Pancreas (tissue), 10 donors: ENCODE measurements at places on chromosomes 3 and 15. TPM values are rescaled to one million over a fixed set of nuclear protein-coding genes. Genes with fewer than 3 reads are reported as not detected.
A peak's percentile ranks its signal among the peaks of the same experiment; 100 is the strongest.

DNA sequence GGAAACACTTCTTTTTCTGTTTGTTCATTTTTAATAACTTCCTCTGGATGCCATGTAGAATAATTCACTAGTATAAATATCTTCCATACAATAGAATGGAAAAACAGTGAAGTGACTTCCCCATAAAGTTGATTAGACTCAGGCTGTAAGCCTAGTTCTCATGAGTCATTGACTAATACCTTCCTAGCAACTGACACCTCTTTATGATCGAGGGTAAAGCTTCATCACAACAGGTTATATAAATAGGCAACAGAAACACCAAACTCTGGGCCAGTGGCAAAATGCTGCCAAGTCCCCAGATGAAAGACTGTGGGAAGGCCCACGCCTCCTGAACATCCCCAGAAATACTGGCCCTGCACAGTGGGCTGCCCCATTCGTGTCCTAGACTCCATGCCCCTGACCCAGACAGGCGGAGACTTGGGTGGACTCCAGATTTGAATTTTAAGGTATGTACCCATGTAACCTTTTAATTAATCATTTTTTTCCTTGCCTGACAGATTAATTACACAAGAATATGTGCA is 71.3 kb upstream of the TBC1D23 start:
- H3K27me3 ChIP-seq: no peaks in the 10 kb centered on the region
- no peak overlapping the region for H3K4me3 ChIP-seq
- no peak for DNase-seq
- no peak overlapping the region for H3K27ac ChIP-seq
- H3K36me3 ChIP-seq: no peaks in the 10 kb centered on the region

GOLGA8O gene
- polyA plus RNA-seq: 1.7 TPM

- no peaks in the 10 kb centered on the region for H3K36me3 ChIP-seq
- H3K4me3 ChIP-seq: no peak overlapping the region
- DNase-seq: no peak
- H3K4me1 ChIP-seq: no peaks in the 10 kb centered on the region
These were observed 57.8 kb downstream of the DTWD1 start for GRCh38 chr15:49678655-49679054.

DNA sequence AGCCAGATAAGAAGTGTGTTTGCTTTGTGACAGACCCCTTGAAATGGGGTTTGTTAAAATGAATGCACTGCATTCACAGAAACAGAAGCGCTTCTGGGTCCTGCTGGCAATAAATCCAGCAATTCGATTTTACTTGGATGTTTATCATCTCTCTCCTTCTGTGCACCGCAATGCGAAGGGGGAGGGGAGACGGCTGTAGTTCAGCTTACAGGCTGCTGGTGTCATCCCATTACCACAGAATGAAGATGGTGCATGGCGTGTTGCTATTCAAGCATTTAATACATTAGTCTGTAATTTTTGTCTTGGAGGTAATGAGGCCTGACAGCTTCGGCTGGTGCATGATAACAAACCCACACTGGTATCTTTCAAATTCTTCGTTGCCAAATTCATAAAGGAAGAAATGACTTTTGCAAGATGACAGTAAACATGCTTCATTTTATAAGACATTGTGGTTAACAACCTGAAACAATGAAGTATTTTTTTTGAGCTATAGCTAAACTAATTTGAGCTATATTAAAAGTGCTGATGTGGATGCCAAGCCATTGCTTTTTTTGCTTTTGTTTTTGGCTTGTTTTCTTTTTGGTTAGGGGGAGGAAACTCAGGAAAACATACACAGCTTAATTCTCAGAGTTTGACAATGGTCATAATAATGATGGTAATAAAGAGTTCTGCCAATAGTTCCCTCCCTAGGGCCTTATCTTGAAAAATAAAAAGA is 418.3 kb downstream of the OTOL1 start:
- no peaks in the 10 kb centered on the region for H3K27me3 ChIP-seq
- H3K4me1 ChIP-seq: no peaks in the 10 kb centered on the region
- no peak overlapping the region for H3K4me3 ChIP-seq

TF gene
- 3.4 TPM for polyA plus RNA-seq

DNA sequence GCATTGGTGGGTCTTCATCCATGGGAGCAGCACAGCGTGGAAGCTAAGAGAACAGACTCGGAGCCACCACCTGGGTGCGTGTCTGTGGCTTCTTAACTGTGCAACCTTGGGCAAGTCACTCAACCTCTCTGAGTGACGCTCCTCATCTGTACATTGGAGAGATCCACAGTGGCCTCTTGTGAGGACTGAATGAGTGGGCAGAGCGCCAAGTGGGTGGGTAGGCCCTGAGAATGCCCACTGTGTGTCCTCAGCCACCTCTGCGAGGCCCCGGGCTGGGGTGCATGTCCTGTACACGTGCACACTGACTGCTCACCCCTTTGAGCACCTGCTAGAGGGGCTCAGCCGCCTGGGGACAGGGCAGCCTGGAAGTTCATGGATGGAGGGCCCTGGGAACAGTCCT is 99.6 kb upstream of the PRR23E start:
- no peak overlapping the region for H3K27ac ChIP-seq
- H3K4me1 ChIP-seq: no peaks in the 10 kb centered on the region
- no peaks in the 10 kb centered on the region for H3K27me3 ChIP-seq
- H3K36me3 ChIP-seq: no peaks in the 10 kb centered on the region

DNA sequence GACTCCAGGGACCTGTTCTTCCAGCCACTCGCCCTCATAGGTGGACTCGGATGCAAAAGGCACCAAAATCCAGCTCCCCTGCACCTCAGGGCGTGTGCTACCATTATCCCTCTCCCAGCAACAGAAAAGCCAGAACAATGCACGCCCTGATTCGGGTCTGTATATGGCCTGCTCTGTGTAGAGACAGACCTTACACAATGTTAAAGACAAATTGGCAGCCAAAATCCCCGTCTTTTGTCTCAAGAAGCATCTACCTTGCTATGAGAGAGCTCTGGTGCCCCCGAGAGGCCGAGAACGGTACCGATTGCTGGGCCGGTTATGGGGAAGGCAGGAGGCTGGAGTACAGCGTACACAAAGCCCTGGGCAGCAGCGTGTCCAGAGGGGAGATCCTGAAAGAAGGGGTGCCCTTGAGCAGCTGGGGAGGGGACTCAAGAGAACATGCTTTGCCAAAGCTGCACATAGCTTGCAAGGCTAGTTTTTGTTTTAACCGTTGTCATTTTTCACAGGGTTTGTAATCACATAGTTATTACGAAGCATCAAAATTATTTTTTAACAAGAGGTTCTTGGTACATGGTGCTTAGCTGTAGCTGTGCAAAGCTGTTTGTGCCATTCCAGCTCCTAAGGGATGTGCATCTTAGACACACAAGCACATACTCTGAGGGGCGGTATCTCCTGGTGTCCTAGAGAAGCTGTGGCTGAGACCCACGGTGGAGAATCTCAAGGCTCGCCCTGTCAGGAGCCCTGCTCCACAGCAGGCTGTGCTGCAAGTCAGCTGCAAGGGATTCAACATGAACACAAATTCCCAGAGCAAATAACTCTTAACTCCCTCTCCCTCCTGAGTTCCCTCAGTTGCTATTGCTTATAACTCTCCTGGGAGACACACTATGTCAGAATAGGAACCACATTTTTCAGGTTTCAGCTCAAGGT is 461.5 kb upstream of the PPP2R3A start:
- H3K4me1 ChIP-seq: no peaks in the 10 kb centered on the region
- H3K36me3 ChIP-seq: no peaks in the 10 kb centered on the region
- H3K27me3 ChIP-seq: no peaks in the 10 kb centered on the region

GRCh38 chr3:168285506-168285905 is 189.8 kb upstream of the GOLIM4 start:
- DNase-seq: no peak
- H3K27me3 ChIP-seq: no peaks in the 10 kb centered on the region
- no peak overlapping the region for H3K4me3 ChIP-seq
- no peaks in the 10 kb centered on the region for H3K36me3 ChIP-seq
- H3K4me1 ChIP-seq: no peaks in the 10 kb centered on the region

DNA sequence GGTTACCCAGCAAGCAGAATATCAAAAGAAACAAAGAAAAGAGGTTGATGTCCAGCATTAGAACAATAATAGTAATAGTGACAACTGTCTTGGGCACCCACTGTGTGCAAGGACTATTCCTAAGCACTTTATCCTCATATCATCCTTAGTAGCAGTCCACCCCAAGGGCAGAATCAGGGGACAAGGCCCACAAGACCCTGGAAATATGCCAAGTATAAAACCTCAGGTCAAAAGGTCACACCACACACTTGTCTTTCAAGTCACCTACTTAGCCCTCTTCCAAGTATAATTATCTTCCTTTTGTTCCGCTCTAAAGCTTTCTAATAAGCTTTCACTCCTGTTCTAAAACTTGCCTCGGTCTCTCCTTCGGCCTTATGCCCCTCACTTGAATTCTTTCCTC is 124.0 kb upstream of the STT3B start:
- no peaks in the 10 kb centered on the region for H3K27me3 ChIP-seq
- H3K4me1 ChIP-seq: no peaks in the 10 kb centered on the region
- H3K27ac ChIP-seq: no peak overlapping the region
- DNase-seq: no peak
- no peak overlapping the region for H3K4me3 ChIP-seq

GRCh38 chr3:47614788-47615187 is 36.1 kb upstream of the CSPG5 start:
- H3K4me1 ChIP-seq: peaks cover 22% of the 10 kb centered on the region
- DNase-seq: no peak
- no peaks in the 10 kb centered on the region for H3K27me3 ChIP-seq
- no peak overlapping the region for H3K4me3 ChIP-seq
- H3K36me3 ChIP-seq: peaks cover 17% of the 10 kb centered on the region
- H3K27ac ChIP-seq: no peak overlapping the region

DNA sequence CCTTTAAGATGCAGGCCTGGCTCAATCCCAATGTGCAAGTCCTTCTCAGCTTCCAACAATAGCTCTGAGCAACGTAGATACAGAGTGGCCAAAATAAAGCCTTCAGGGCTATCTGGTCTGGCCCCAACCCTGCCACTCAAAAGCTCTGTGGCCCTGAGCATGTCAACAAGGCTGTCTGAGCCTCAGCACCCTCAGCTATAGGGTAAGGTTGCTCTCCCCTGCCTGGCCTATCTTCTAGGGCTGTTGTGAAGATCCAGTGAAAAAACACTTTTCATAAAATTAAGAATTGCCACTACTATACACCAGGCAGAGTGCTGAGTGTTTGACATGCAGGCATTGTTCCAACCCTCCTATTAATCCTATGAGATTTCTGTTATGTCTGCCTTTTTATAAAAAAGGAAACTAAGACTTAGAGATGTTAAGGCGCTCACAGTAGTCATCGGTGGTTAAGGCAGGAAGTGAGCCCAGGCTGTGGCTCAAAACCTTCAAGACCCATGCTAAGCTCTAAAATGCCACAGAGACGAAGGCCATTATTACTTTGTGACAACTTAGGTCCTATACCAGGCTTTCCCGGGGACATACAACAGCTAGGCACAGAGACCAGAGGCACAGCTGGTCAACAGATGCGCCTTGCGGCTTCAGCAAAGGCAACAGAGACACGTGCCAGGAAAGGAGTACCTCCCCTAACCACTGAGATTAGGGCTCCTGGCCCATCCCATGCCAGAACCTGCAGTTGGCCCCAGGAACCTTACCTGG is 5.1 kb downstream of the POLG start:
- peaks cover 80% of the 10 kb centered on the region for H3K36me3 ChIP-seq
- no peak for DNase-seq
- H3K27ac ChIP-seq: no peak overlapping the region
- H3K4me1 ChIP-seq: peaks cover 28% of the 10 kb centered on the region
- H3K27me3 ChIP-seq: no peaks in the 10 kb centered on the region

CNTN4 gene
- polyA plus RNA-seq: 7.0 TPM

GRCh38 chr3:94063496-94064119 is 747 bp downstream of the NSUN3 start:
- H3K4me3 ChIP-seq: peak overlapping the region; percentile 58
- H3K4me1 ChIP-seq: peaks cover 22% of the 10 kb centered on the region
- H3K27me3 ChIP-seq: no peaks in the 10 kb centered on the region

DNA sequence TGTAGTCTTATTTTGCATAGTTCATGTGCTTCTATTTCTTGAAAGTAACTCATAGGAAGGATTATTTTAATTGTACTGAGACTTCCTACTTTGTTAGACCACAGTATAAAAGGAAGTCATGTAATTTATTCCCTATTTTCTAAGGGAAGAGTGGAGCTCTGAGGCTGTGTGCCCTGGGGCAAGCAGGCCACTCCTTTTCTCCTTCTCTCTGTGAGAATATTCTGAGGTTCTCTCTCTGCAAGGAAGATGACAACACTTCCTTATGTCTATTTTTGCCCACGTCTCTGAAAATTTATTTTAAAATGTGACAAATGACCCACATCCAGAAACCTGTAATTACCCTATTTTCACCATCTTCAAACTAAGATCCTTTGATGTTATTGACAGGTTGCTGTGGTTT is 11.0 kb downstream of the KCTD6 start:
- no peak overlapping the region for H3K27ac ChIP-seq
- H3K27me3 ChIP-seq: no peaks in the 10 kb centered on the region
- H3K4me3 ChIP-seq: no peak overlapping the region
- no peaks in the 10 kb centered on the region for H3K4me1 ChIP-seq
